Cortex of kidney (tissue), 1 donor: ENCODE measurements at places on chromosomes 13 and 19.

DNA sequence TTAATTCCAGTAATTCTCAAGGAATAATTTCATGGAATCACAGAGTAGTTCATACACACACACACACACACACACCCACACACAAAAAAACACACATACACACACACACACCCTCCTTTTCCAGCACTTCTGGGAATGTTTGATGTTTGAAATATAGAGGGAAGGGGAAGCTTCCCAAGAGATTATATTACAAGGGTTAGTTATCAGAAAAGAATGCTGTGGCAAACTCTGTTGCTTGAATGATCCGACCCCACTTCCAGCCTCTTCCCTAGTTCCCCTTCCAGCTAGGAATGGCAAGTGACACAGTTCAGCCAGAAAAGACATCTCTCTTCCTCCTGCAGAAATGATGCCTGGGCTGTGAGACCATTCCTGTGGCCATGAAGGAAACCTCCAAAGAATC lies 49.9 kb downstream of the KCTD12 start:
- DNase-seq = no peak

GRCh38 chr19:48400018-48400742 lies 6.7 kb downstream of the GRIN2D start:
- no peak for DNase-seq

DNA sequence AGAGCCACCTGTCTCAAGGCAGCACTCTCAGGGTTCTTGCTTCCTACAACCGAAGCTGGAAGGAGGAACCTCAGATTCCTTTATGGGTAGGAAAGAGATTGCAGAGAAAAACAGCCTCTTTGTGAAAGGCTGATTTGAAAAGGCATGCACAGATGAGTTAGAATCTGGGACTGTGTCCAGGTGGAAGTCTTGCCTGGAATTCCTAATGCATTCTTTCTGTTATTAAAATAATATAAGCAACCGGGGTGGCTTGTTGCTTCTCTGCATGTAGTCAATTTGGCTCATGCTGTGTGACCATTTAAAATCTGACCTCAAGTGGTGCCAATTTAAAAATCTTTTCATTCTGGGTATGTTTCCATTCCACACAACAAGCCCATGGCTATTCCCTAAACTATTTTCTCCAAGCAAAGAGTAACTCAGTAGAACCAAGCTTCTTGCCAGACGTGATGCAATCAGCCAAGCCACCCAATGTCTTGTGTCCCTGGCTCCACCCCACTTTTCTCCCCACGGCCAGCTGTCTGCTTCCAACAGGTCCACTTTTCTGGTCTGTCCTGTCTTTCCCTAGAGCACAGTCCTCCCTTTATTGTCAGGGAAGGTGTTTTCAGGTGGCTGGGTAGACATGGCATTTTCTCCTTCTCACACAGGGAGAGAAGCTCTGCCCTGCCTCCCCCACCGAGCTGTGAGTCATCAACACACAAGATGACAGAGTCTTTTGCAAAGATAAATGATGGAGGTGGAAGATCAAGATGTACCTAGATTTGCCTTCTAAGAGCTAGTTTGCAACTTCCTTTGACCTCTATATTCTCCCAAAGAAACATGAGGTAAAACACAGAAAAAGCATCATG lies 394.3 kb downstream of the FOXO1 start:
- no peak for DNase-seq

- DNase-seq = no peak
These were observed 8.1 kb upstream of the C5AR2 start for GRCh38 chr19:47323872-47324271.

DNA sequence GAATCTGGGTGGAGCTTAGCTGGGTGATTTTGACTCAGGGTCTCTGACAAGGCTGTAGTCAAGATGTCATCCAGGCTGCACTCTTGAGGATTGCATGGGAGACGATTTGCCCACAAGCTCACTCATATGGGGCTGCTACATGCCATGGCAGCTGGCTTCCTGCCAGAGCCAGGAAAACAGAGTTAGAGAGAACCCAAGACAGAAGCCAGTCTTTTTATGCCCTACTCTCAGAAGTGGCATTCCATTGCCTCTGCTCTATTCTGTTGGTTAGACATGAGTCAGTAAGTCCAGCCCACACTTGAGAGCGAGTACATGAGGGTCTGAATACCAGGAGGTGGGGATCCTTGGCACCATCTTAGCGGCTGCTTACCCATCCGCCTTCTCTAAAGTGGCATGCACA lies 9.5 kb downstream of the POLR1D start:
- no peak for DNase-seq

DNA sequence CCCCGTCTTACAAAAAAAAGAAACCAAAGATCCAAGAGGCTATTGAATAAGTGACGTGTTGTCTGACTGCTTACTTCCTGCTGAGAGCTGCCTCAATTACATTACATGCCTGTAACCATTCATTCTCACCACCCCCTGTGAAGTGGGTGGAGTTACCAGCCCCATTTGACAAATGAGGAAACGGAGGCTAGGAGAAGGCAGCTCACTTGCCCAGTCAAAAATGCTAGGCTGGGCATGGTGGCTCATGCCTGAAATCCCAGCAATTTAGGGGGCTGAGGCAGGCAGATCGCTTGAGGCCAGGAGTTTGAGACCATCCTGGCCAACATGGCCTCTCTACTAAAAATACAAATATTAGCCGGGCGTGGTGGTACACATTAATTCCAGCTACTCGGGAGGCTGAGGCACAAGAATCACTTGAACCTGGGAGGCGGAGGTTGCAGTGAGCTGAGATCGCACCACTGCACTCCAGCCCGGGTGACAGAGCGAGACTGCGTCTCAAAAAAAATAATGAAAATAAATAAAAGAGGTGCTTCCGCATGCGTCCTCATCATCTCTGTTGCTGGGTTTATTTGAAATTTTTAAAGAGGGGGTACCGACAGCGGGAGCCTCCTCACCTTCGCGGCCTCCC lies 499 bp downstream of the LSM7 start:
- no peak for DNase-seq
